ENCODE measurements at places on chromosomes 12 and 14. TPM values are rescaled to one million over a fixed set of nuclear protein-coding genes. Genes with fewer than 3 reads are reported as not detected.

The NOXRED1 gene
- 0.36 TPM for total RNA-seq

The INHBE gene
- 0.88 TPM for total RNA-seq

The SERPINA12 gene
- total RNA-seq = not detected

The CATSPERB gene
- total RNA-seq = not detected

The ANKRD33 gene
- not detected for total RNA-seq

The KLRG1 gene
- total RNA-seq = under 0.01 TPM

The HOXC10 gene
- 9.7 TPM for total RNA-seq

The OR10P1 gene
- not detected for total RNA-seq

The KRT1 gene
- total RNA-seq = not detected

The CLEC2A gene
- not detected for total RNA-seq

The RIMBP2 gene
- total RNA-seq = not detected

The ERBB3 gene
- total RNA-seq = 1.1 TPM

The TESPA1 gene
- total RNA-seq = not detected

The SLC6A13 gene
- not detected for total RNA-seq

DNA sequence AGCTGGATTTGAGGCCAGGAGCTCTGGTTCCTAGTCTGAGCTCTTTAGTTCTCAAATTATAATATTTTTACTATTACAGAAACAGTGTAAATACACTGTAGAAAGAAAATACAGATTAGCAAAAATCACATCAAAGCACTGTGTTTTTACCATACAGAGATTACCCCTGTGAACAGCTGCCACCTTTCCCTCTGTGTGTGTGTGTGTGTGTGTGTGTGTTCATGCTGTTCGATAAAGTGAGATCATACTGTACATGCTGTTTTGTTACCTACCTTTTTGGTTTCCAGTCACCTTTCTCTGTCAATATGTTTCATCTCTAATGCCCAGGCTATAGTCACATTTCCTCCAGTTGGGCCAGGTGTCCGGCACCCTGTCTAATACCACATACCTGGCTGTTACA, 26.9 kb downstream of the MVK start:
- DNase-seq = no peak

- no peak for DNase-seq
Measured at GRCh38 chr12:81339071-81339470, 261.2 kb downstream of the ACSS3 start.

- DNase-seq = peak; percentile 92
Measured at GRCh38 chr12:1576410-1577241, 17.8 kb downstream of the FBXL14 start.

DNA sequence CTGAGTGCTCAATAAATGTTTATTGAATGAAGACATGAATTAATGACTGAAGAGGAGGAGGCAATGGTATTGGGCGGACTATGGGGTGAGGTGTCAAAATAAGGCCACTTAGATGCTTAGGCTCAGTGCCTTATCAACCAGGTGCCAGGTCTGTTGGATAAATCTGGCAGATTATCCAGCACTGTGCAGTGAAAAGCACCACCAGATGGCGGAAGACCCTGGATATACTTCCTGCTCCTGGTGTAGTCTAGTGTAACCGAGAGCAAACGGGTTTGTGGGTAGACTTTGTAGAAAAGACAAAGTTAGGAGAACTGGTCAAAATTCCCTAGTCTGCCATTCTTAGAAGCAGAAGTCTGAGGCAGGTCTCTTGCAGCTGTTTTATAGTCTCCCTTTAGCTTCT, 306.3 kb downstream of the ATP23 start:
- no peak for DNase-seq

- no peak for DNase-seq
Measured at GRCh38 chr12:19880076-19880475, 440.8 kb downstream of the AEBP2 start.

DNA sequence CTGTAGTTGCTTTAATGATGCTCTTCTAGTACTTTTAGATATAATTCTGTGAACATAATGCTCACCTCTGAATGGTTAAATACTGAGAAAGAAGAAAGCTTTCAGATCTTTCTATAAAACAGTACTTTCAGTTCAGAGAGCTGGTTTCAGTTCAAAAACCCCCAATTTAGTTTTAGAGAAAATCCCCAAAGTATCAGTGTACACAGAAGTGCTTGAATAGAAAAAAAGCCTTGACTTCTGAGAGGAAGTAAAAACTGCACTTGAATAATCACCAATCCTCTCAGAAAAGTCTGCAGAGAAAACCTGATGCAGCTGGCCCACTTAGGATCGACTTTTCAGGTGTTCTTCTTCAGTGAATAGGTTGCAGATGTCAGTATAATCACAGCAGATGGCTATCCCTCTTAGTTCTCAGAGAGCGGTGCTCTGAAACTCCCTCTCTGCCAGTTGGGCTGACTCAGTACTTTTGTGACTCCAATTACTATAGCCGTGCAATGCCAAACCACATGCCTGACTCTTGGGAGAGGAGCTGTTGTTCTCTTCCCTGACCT, 616.3 kb downstream of the LRFN5 start:
- DNase-seq = peak; percentile 1

DNA sequence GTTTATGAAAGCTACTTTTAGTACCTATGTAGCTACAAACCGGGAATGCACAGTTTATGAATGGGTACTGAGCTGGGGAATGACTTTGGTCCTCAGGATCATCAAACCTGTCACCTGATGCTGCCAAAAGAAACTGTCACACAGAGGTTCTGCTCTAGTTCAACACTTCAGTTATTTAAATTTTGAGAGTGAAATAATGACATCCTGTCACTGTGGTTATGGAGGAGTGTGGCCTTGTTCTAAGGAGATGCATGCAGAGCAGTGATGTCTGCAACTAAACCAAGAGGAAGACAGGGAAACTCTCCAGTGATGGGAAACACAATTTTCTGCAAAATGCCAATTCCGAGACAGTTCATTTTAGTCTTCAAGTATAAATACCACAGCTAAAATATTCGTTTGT, 4.8 kb upstream of the AEBP2 start:
- DNase-seq = no peak

DNA sequence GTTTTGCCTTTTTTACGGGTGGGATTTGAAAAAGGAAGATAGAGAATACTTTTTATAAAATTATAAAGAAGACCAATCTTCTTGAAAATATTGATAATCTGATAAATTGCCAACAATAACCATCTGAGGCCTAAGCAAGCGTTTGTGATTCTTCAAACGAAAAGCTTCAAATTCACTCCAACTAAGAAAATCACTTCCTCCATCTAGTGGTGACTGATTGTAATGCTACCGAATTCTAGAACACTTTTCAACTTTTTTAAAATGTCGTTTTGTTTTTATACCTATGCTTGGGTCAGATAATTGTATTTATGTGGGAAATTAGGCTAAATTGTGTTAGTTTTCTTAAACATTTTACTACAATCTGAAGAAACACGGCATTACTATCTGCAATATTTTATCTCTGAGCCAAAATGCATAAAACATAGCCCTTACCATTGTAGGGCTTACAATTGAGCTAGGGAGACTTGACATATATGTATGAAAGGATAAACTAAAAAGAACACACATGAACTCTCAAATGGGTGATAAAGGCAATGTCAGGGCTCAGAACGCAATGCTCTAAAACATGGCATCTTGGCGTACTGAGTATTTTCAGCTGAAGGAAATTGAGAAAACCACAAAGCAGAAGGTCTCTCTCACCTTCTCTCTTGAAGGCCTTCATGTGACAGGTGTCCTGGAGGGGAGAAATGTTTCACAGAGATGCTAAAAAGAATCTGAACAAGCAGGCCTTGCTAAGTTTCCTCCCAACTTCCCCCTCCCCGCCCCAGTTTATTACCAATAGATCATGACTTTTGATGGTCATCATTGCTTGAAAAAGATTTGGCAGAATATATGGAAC, 36.8 kb upstream of the G2E3 start:
- DNase-seq = no peak

- no peak for DNase-seq
Measured at GRCh38 chr14:102969901-102970300, 47.4 kb downstream of the AMN start.

DNA sequence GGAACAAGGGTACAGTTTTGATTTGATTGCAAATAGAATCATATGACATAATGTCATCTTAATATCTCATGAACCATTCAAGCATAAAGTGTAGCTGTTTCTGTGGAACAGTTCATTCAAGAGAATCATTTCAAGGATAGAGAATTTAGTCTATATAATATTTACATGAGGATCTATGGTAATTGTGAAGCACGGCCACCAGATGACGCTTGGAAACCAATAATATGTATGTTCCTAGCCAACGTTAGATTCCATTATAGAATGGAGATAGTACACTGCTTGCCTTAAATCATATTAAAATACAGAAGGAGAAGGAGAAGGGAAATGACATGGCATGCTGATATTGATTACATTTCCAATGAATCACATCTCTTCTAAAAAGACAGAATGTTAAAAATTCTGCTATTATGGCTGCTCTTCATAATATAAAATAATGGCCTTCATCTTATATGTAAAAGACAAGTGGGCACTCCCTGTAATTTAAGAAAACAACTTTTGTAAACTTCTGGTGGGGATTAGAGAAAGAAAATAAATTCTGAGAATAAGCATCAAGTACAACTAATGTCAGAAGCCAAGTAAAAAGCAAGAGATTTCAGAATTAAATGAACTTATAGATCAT, 351.0 kb downstream of the NAV3 start:
- no peak for DNase-seq

GRCh38 chr14:33486332-33486890, 464.5 kb downstream of the EGLN3 start:
- DNase-seq = no peak

DNA sequence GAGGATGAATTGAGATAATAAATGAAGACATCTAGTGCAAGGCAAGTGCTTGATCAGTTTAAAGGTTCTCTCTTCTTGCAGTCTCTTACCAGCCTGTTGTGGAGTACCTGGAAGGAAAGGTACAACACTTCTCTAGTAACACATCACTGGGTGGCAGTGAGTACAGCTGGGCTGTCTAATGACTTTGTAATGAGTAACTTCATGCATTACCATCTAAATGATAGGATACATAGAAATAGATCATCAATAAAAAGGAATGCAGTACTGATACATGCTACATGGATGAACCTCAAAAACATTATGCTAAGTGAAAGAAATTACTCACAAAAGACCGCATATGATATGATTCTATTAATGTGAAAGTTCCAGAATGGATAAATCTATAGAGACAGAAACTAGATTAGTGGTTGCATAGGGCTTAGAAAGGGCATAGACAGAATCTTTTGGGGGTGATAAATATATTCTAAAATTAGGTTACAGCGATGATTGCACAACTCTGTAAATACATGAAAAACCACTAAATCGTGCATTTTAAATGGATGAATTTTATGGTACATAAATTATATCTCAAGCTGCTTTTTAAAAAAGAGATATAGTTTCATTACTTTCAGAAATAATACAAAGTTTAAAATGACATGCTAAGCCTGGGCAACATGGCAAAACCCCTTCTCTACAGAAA, 224.4 kb downstream of the CHST11 start:
- DNase-seq = no peak

- DNase-seq = no peak
Measured at GRCh38 chr14:90627478-90627877, 188.8 kb downstream of the TTC7B start.

DNA sequence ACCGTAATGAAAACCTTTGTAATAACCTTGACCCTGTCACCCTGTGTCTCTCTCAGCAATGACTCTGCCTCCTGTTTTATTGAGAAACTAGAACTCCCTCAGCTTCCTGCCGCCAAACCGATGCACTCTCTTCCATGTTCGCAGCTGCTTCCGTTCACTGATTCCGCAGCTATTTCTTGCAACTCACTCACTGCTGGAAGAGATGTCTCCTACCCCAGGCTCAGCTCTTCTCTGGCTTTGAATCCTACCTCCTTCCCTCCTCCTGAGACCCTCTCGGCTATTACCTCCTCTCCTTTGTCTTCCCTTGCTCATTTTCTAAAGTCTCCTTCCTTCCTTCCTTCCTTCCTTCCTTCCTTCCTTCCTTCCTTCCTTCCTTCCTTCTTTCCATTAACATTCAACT, 71.0 kb downstream of the ESRRB start:
- DNase-seq = no peak

DNA sequence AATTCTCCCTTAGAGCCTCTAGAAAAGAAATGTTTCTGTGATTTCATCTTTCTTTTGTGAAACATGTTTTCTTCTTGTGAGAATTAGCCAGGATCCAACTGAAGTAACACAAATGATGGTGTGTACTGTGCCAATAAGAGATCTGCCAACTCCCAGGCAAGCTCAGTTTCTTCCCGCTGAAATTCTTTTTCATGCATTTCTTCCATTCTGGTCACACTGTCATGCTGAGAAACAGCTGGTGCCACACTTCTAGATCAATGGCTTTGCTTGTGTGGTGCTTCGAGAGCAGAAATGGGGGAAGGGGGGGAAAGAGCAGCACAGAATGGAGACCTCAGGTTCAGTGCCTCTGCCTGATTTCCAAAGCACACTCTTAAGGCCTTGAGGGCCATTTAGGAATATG, 41.4 kb upstream of the FGF6 start:
- no peak for DNase-seq

GRCh38 chr14:65206078-65206447, 103.7 kb upstream of the MAX start:
- no peak for DNase-seq

DNA sequence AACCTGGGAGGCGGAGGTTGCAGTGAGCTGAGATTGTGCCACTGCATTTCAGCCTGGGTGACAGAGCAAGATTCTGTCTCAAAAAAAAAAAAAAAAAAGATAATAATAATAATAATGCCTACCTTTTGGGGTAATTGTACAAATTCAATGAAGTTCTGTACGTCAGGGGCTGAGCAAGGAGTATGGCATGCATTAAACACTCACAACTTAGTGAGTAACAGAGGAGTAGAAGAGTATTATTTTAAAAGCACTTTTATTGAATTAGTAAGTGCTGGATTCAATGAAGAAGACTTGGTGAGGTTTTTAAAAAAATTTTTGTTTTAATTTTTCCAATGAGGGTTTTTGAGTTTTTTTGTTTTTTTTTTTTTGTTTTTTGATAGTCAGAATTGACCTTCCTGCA, 783.6 kb upstream of the TBX3 start:
- DNase-seq = no peak

- DNase-seq = no peak
Measured at GRCh38 chr12:76084863-76085519, 506 bp upstream of the NAP1L1 start.

- DNase-seq = no peak
Measured at GRCh38 chr12:63753743-63754142, 26.0 kb upstream of the RXYLT1 start.

DNA sequence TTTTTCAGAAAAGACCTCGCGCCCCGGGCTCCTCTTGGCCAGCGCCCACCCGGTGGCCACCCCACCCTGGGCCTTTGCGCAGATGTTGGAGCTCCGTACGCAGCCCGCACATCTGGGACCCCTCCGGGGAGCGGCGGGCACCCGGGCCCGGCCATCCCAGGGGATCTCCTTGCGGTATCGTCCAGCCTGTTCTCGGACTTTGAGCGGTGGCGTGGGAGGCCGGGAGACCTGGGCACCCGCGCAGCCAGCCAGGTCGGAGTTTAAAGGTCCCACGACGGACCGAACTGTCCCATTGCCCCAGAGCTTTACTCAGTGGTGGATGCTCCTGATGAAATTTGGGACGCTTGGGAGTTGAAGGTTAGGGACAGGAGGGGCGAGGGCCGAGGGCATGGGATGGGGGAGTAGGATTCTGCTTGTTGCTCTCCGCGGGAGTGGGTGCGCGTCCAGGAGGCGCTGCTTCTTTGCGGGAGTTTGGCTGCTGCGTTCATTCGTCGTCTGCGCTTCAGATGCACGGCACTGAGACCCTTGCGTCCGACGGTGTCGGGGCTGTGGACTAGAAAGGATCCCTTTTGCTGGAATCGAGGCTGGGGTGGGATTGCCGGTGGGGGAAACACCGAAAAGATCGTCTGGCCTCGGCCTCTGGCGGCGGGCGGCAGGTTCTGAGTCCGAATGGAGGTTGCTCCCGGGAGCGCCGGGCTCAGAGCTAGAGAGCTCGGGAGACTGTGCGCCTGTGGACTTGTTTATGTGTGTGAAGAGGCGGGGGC, 1.4 kb downstream of the NTF3 start:
- peak; percentile 86 for DNase-seq
